Activated CD4-positive, alpha-beta T cell treated with anti-CD3 and anti-CD28 coated beads, Interleukin-2, Interleukin-4, amounts not matched to agents 100 ng/mL and 50 ng/mL, durations not matched to agents 16 hours and 8 hours (primary cell): ENCODE measurements at places on chromosomes 11 and 22.

DNA sequence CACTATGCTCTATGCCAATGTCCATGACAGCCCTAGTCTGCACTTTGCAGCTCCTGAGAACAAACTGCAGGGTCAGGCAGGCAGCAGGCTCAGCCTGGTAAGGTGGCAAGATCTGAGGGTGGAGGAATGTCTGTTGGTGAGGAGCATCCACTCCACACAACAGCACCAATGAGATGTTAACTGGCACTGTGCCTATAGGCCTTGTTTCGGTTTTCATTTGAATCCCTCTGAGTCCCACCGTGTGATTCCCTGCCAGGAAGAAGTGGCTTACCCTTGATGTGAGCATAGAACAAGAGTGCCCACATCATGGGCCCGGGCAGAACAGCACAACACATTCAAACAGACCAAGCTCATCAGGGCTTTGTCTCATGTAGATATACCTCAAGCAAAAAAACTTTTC lies 44.1 kb upstream of the CHRM4 start:
- DNase-seq, result no peak

GRCh38 chr11:78253797-78254196 lies 65.1 kb downstream of the USP35 start:
- no peak for DNase-seq

- DNase-seq, result no peak
These were observed 16.3 kb upstream of the SUSD2 start for GRCh38 chr22:24164940-24165339.

DNA sequence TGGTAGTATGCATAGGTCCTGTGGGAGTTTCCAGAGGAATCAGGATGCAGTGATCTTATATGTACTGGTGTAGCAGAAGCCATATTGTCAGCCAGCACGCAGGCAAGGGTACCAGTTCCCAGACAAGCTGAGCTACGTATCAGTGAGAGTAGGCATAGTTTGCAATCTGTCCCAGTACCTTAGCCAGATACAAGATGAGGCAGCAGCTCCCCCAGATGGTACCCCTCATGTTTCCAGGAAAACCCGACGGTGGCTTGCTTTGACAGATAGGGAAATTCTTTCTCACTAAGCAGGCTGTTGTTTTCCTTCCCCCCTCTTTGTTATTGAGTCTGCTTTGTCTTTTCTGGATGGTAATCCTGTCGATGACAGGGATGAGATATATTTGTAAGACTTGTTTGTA lies 109.7 kb upstream of the RRM1 start:
- peak; percentile 31 for DNase-seq

GRCh38 chr22:44085743-44086270 lies 61.7 kb downstream of the PARVB start:
- peak; percentile 32 for DNase-seq

- DNase-seq, result no peak
These were observed 149.7 kb downstream of the CTTN start for GRCh38 chr11:70547821-70548670.

GRCh38 chr11:132874638-132875037 lies 657.7 kb downstream of the OPCML start:
- DNase-seq, result no peak

- DNase-seq, result peak; percentile 58
These were observed 4.8 kb downstream of the CLCF1 start for GRCh38 chr11:67368621-67369020.

DNA sequence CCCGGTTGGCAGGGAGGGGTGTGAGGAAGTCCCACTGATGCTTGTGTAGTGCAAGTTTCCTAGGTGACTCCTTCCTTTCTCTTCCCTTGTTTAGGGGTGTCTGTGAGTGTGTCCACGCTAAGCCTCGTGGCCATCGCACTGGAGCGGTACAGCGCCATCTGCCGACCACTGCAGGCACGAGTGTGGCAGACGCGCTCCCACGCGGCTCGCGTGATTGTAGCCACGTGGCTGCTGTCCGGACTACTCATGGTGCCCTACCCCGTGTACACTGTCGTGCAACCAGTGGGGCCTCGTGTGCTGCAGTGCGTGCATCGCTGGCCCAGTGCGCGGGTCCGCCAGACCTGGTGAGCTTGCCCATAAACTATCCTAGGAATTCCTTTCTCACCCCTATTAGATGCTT lies 10.4 kb downstream of the CCKBR start:
- DNase-seq, result no peak

DNA sequence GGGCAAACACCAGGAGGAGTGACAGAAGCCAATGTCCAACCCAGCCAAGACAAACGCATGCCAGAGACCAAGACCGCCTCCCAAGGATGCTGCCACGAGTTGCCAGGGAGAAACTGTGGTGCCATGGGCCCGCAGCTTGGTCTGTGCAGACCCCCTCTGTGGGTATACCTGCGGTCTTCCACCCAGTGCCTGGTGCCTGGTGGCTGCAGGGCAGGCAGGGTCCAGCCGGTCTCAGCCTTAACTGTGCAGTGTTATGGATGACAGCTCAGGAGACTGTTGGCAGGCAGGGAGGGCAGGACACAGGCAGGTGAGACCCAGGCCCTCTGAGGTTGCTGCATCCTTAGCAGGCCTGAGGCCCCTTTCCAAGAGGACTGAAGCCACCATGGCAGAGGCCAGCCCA lies 97.9 kb downstream of the MED15 start:
- no peak for DNase-seq

- DNase-seq, result no peak
These were observed 280.7 kb downstream of the BRD1 start for GRCh38 chr22:49546811-49547585.

DNA sequence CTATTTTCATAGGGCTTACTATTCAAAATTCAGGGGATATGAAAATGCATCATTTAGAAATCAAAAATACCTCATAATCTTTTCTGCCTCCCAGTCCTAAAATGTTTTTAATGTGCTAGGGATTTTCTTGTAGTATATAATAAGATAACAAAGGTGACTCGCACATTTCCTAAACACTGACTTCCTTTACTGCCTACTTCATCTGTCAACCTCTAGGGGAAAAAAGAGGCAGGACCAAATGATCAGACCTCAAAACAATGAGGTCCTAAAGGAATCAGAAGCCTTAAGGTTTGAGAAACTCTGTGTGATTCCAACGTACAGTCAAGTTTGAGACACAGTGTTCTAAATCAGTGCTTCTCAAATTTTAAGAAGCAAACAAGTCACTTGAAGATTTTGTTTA lies 56.1 kb upstream of the POU2AF2 start:
- DNase-seq, result no peak

GRCh38 chr11:134939905-134940304 lies 527.9 kb upstream of the B3GAT1 start:
- no peak for DNase-seq

DNA sequence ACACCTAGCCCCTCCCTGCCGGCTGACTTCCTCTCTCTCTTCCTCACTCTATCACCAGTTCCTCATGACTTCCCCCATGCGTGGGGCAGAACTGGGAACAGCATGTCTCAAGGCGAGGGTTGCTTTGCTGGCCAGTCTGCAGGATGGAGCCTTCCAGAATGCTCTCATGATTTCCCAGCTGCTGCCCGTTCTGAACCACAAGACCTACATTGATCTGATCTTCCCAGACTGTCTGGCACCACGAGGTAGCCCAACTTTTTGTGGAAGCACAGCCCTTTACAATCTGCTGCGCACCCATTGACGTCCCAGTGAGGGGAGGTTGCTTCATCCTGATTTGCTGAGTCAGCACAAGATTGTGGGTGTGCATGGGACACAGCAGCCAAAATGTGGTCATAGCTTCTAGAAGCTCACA lies 8.6 kb downstream of the TCN2 start:
- no peak for DNase-seq

GRCh38 chr11:1745701-1746320 lies 4.6 kb downstream of the IFITM10 start:
- DNase-seq, result no peak

DNA sequence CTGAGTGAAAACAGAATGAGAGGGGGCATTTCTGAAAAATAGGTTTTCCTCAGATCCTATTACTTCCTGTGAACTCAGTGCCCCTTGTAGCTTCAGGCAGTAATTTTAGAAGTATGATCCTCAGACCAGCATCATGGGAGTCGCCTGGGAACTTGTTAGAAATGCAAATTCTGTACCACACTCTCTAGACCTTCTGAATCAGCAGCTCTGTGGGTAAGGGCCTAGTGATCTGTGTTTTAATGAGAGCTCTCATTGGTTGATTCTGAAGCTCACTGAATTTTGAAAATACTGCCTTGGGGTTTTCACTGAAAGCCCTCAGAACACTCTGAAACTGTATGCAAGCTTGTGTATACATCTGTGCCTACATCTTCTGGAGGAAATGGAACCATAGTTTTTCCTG lies 647.2 kb upstream of the ANO5 start:
- no peak for DNase-seq

DNA sequence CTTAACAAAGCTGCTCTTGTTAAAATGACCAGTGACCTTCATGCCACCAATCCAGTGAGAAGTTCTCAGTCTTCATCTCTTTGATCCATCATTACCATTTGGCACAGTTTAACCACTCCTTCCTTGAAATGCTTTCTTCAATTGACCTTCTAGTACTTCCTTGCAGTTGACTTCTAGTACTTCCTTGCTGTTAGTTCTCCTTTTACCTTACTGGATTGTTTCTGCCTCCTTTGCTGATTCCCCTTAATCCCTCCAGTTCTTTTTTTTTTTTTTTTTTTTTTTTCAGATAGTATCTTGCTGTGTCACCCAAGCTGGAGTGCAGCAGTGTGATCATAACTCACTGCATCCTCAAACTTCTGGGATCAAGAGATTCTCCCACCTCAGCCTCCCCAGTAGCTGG lies 66.0 kb upstream of the HORMAD2 start:
- DNase-seq, result no peak

DNA sequence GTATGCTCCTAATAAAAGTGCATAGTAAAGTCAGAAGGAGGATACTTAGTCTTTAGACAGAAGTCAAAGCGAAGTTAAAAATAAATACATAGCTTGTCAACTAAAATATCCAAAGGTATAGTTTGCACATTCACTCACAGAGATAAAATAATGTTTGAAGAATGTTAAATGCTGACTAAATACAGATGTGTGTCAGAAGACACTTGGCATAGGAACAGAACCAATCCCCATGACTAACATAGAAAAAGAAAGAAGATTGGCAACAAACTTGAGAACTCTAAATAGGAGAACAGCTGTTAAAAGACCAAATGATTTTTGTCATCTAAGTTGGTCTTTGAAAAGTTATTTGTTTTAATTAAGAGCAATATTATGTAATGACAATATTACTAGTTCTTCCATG lies 1172.1 kb upstream of the RAG2 start:
- no peak for DNase-seq

DNA sequence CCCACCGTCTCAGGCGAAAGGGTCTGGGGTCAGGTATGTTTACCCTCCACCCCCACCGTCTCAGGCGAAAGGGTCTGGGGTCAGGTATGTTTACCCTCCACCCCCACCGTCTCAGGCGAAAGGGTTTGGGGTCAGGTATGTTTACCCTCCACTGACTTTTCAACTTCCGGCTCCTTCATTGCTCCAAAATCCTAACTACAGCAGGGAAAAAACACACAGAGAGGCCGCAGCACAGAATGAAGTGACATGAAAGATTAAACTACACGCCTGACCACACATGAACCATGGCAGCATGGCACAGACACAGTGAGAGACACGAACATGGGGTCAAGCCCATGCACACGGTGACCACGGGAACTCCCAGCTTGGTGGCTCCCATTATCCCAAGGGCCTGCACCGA lies 634.9 kb upstream of the B3GAT1 start:
- no peak for DNase-seq

DNA sequence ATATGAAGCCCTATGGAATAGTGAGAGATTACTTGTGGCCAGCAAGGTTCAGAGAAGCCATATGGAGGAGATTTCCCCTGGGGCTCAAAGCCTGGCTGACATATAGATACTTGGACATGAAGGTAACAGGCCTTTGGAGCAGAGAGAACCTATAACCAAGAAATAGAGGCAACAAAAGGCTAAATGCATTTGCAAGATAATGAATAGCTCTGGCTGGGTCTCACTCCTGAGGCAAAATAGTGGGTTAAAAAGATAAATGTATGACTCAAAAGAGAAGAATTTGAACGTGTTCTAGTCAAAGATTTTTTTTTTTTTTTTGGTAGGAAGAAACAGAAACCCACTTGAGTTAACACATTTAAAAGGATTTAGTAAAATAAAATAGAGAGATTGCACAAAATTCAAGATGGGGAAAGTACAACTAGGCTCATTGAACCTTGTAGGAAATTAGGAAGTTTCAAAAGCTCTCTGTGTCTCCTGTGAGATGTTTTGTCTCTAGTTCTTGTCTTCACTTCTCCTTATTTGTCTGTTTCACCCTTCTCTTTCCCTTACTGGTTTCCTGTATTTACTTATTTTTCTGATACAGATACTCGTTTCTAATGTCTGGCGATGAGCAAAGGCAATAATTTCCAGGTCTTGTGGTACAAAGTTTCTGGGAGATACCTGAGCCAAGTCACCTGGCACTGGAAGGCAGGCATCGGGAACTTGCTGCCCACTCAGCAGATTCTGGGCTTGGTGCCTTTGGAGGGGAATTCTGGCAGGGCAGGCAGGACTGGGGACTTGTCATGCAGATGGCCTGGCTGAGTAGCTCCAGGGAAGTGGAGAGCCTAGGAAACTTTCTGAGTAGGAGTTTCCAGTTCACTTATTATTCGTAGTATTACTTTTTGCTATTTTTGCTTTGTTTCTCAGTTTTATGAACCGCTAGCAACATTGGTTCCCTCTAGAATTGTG lies 49.2 kb upstream of the SESN3 start:
- no peak for DNase-seq

GRCh38 chr11:113971506-113972195 lies 3.3 kb upstream of the HTR3A start:
- no peak for DNase-seq

GRCh38 chr22:24153959-24154358 lies 27.3 kb upstream of the SUSD2 start:
- DNase-seq, result peak; percentile 27

- no peak for DNase-seq
These were observed 525.8 kb upstream of the FAT3 start for GRCh38 chr11:91698845-91699244.

DNA sequence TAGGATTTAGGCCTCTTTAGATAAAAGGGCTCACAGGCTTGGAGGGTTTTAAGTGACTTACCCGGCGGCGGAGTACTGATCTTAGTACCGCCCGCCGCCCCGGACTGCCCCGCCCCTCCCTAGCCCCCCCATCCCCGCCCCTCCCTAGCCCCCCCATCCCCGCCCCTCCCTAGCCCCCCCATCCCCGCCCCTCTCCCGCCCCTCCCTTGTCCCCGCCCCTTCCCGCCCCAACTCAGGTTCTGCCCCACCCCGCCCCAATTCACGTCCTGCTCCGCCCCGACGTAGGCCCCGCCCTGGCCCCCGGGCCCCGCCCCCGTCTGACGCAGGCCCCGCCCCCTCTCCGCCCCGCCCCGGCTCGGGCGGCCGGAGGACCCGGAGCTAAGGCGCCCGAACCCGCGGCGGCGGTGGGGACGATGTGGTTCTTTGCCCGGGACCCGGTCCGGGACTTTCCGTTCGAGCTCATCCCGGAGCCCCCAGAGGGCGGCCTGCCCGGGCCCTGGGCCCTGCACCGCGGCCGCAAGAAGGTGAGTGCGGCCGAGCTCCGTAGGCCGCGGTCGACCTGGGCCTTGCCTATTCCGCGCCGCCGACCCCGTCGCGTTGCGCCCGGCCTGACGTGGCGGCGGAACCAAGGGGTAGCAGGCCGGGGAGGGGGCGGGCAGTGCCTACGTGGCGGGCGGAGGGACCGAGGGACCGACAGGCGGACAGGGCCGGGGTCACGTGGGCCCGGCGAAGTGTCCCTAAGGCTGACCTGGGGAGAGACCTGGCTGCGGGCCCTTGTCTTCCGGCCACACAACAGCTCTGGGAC lies at the start of gene SCYL1:
SCYL1 (plus strand) TSS at position 343 of the 805 bp plus-strand sequence; CDS start at position 414, 71 bp downstream.
- DNase-seq, result peak; percentile 78

- no peak for DNase-seq
These were observed 43.1 kb upstream of the FGF3 start for GRCh38 chr11:69862331-69862771.

- DNase-seq, result no peak
These were observed 22.8 kb downstream of the SAA1 start for GRCh38 chr11:18288911-18289310.
